Heart right ventricle (tissue), 16 donors: ENCODE measurements at places on chromosomes 4 and X.
A peak's percentile ranks its signal among the peaks of the same experiment; 100 is the strongest.

DNA sequence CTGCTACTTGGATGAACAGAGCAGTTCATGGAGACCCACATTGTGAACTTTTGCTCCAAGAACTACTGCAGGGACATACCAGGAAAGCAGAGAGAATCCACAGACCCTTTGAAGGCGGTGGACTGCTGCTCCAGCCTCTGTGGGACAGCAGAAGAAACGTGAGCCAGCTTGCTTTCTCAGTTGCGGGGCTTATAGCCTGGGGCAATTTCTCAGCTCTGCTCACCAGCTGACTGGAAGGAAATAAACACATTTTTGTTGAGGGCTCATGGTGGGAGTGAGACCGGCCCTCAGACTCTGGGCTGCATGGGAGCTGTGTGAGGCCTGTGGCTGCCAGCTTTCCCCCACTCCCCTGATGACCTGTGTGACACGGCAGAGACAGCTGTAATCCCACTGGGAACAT is 2.6 kb upstream of the ADH1A start:
- no peak for DNase-seq

DNA sequence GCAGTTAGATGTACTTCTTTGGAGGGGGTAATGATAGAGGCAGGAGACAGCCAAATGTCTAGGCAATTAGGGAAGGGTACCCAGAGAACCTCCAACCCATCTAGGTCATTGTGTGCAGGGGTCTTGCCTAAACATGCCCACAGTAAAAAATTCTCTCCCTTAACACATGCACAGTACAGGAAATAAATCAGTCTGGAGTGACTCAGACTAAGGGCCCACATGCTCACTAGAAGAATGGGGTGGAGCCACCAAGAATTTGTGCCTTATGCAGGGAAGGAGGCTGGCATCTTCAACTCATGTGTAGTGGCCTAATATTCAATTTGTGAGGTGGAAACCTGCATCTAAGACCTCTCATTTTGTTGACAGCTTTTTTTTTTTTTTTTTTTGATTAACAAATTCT is 945.3 kb upstream of the GRIA3 start:
- DNase-seq: no peak

DNA sequence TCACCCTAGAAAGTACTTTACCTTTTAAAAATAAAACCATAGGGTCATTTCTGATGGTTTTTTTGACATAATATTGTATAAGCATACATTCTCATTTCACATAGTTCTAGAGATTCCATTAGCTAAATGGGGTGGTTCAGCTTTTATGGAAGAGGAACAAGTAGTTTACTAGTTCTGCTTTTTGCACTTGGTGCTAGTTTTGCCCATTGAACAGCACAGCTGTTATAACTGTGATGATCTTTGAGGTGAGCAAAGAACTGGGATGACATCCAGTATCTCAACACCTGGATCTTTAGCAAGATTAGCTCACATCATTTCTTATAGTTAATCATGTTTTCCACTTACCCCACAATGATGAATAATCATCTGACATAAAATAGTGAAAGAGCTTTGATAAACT is 40.9 kb downstream of the MOB1B start:
- no peak for DNase-seq

GRCh38 chr4:17613761-17614415 is 553 bp upstream of the MED28 start:
- no peak for DNase-seq

DNA sequence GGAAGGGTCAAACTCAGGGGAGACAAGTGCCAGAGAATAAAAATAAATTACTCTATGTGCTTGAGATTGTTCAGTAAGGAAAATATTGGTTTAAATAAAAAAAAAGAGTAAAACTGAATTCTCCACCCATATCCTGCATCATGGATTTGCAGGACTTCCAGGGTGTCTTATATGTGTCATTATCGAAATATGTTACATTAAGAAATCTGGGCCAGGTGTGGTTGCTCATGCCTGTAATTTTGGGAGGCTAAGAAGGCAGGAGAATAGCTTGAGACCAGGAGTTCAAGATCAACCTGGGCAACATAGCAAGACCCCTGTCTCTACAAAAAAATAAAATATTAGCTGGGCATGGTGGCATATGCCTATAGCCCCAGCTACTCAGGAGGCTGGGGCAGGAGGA is 104.9 kb downstream of the PPP3CA start:
- DNase-seq: no peak

- DNase-seq: no peak
Measured at GRCh38 chr4:156692016-156692415, 279.6 kb downstream of the PDGFC start.

- DNase-seq: no peak
Measured at GRCh38 chr4:3385711-3386420, 55.9 kb upstream of the HGFAC start.

GRCh38 chr4:152665691-152666395 is 14.0 kb downstream of the TMEM154 start:
- DNase-seq: no peak

GRCh38 chr4:184028561-184029374 is 123.7 kb downstream of the STOX2 start:
- no peak for DNase-seq

DNA sequence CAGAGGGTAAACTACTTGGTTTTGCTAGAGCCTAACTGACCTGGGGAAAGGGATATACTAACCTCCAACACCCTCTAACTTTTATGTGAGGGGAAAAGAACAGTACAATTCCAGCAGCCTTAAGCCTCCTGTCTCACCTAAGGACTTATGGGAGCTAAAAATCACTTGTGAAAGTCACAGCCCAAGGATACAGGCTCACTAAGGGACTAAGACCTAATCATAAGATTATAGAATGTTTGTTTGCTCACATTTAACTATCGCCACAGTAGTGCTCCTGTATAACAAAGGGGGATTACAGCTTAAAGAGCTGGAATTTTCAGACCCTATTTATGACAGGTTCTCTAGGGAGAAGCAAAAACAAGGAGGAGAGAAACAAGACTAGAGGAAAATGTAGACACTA is 548.7 kb downstream of the DACH2 start:
- no peak for DNase-seq

DNA sequence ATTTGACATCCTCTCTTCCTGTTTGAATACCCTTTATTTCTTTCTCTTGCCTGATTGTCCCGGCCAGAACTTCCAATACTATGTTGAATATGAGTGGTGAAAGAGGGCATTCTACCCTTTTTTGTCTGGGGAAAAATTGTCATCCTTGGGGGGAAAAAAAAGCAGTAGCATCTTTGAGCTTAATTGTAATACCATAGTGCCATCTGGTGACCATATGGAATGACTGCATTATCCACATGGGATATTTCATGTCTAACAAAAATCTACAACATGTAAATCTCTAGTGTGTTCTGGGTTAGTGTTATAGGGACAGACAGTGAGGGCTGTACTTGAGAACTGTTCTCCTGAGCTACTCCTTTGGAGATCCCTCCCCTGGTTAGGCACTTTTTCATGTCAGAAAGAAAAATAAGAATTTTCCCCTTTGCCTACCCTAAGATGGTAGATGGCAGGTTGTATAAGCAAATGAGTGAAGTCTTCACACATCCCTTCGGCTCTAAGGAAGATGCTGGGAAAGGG is 26.0 kb downstream of the CAPN6 start:
- DNase-seq: no peak

DNA sequence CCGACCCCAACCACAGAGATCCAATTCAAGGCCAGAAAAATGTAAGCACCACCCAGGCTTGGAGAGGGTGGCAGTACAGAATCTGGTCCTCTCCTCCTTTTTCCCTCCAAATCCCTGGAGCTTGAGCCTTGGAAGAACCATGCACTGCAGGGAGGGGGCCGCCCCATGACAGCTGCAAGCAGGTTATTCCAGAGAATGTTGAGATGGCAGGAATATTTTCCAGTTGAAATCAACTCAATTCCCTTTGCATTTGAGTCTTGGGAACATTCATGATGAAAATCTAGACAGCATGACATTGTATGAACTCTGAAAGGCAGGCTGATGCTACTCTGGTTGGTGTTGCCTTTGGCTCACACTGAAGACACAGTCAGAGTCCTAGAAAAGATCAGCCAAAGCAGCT is 386.6 kb upstream of the FGF16 start:
- DNase-seq: no peak

DNA sequence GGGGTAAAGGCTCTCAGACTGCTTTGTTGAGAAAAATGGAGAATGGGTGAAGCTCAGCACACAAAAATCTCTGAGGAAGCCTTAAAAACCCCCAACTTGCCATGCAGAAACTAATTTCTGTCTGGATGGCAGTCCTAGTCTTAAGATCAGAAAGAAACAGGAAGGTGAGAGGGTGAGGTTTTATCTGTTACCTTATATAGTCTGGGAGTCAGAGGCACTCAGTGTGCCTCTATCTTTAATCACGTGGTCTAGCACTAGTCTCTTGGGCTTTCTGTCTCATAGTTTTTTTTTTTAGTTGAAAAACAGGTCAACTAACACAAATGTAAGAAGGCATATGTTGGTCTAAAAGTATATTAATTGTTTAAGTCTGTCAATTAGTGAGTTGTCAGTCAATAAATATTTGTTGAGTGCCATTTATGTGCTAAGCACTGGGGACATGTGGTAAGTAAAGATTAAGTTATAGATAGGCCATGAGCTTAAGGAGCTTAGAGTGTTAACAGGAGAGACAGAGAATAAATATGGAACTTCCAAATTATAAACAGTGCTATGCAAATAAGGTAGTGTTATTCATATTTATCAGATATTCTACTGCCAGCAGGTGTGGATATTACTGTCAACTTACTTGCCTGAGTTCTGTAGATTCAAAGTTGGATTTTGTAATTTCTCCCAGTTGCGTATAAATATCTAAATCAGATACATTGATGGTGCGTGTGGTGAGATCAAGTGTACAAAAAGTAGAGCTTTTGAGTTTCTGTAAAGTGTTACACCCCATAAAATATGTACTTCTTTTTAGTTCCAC is 7.0 kb downstream of the CYBB start:
- DNase-seq: no peak

GRCh38 chr4:42331914-42332368 is 65.3 kb upstream of the SHISA3 start:
- DNase-seq: peak; percentile 23

DNA sequence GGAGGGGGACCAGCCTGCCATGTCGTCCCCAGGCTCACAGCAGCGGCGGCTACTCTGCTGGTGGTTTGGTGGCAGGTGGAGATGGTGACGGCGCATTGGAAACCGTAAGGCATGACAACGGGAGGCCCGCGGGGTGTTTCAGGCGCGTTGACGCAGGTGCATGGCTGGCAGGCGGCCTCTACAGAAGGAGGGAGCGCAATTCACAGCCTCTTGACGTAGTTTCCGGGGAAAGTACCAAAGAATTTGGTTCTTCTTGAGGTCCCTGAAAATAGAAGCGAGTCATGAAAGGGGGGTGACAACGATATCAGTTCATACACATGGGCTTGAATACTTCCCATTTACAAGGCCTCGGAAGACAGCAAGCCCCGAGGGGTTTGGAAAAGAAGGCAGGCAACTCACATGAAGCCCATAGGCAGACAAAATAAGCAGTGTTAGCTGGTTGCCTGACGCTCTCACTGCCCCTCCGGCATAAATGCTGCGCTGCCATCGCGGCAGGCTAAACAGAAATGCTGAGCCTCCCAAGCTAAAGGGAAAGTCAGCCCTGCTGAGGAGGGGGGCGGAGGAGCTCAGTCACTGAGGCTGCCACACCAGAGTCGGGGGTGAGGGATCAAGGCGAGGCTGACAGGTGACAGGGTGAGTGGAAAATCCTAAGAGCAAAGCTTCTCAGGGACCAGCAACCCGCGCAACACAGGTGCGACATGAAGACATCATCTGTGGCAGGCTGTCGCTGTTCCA is 52.3 kb upstream of the PDLIM3 start:
- DNase-seq: no peak

DNA sequence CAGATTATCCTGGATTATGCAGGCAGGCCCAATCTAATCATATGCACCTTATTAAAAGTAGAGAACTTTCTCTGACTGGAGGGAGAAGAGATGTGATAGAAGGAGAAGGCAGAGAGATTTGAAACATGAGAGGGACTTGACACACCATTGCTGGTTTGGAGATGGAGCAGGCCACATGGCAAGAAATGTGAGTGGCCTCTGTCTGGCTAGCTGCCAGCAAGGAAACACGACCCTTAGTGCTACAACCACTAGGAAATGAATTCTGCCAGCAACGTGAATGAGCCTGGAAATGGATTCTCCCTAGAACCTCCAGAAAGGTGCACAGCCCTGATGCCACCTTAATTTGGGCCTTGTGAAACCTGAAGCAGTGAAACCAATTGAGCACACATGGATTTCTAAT is 79.5 kb upstream of the MBNL3 start:
- DNase-seq: no peak
